GOT3 (cell line): ENCODE measurements at places on chromosomes 6 and 20.

- no peak for DNase-seq
These were observed 20.9 kb upstream of the VNN1 start for GRCh38 chr6:132734694-132735236.

DNA sequence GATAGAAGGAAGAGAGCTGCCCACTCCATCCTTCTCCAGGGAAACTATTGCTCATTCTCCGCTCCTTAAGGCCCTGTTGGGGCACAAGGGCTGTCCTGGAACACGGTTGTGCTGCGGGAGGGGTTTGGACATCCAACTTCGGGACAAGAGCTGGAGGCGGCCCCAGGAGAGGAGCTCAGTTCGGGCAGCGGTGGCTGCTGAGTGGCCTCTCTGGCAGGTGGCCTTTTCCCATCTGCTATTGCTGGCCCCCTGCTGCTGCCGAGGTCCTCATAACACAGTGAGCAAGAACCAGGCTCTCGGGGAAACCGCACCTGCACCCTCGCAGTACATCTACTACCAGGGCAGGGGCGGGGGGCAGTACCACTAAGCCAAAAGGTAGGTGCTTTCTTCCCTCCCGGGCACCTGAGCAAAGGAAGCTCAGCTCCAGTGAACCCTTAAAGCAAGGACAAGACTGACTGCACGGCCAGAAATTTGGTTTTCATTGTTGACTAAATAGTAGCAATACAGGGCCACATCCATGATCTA lies 63.7 kb downstream of the PSMG4 start:
- no peak for DNase-seq

DNA sequence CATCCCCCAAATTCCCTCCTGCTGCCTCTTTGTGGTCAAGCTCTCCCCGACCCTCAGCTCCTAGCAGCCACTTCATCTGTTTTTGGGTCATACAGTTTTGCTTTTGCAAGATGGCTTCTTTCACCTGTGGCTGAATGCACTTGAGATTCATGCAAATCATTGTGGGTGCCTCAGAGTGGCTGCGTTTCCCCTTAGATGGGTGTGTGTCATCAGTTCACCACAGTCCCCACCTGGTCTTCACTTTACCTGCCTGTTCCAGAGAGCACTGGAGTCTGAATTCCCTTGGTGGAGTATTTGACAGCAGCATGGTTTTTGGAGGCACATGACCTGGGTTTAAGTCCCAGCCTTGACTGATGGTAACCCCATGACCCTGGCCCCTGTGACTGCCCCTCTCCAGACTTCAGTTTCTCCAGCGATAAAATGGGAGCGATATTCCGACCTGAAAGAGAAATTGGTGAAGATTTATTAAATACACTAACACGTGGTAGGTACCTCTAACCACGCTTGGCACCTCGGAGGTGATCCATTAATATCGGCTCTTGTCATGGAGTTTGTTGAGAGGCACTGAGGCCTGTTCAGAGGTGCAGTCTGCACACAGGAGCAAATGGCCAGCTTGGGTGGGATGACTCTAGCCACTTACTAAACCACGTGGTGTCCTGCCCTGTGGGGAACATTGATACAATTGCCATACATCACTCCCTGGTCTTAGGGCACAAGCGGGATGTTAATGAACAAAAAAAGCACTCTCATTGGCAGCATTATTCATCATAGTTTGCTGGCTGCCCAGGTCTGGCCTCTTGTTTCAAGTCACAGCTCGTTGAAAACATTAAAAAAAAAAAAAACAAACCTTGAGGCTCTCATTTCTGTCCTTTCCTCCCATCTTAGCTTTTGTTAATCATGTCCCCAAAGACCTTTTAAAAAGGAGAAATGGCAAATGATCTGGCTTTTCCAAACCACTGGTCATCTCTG lies 167.2 kb upstream of the KCNG1 start:
- DNase-seq: no peak

- no peak for DNase-seq
These were observed 59.6 kb upstream of the RNF24 start for GRCh38 chr20:4074877-4075455.

DNA sequence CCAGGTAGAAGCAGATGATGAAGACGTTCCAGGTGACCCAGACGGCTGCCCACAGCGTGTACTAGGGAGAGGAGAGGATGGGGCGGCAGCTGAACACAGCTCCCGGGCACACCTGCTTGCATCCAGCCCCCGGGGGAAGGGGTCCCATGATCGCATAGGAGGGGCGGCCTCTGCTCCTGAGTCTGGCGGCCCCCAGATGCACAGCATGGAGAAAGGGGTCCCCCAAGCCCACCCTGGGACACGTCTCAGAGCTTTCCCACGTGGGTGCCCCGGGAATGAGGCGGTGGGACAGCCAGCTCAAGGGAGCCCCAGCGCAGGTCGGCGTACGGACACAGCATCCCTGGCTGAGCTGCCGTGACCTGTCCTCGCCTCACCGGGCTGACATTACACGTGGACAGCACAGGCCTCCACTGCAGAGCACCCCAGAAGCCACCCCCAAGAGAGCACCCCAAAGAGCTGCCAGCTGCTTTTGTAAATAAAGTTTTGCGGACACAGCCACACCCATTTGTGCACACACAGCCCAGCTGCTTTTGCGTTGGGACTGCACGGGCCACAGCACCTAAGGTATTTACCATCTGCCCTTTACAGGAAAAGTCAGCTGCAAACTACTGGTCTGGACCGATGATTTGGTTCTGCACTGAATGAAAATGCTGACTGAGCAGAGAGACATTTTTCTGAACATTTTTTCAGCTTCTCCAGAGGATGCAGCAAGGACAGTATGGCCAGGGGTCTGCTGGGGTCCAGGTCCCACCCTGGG lies 5.2 kb downstream of the NKAIN4 start:
- no peak for DNase-seq

- no peak for DNase-seq
These were observed 4.1 kb downstream of the ZC3H12D start for GRCh38 chr6:149480502-149481280.

GRCh38 chr20:63064745-63065711 lies 58.3 kb upstream of the BHLHE23 start:
- DNase-seq: no peak

DNA sequence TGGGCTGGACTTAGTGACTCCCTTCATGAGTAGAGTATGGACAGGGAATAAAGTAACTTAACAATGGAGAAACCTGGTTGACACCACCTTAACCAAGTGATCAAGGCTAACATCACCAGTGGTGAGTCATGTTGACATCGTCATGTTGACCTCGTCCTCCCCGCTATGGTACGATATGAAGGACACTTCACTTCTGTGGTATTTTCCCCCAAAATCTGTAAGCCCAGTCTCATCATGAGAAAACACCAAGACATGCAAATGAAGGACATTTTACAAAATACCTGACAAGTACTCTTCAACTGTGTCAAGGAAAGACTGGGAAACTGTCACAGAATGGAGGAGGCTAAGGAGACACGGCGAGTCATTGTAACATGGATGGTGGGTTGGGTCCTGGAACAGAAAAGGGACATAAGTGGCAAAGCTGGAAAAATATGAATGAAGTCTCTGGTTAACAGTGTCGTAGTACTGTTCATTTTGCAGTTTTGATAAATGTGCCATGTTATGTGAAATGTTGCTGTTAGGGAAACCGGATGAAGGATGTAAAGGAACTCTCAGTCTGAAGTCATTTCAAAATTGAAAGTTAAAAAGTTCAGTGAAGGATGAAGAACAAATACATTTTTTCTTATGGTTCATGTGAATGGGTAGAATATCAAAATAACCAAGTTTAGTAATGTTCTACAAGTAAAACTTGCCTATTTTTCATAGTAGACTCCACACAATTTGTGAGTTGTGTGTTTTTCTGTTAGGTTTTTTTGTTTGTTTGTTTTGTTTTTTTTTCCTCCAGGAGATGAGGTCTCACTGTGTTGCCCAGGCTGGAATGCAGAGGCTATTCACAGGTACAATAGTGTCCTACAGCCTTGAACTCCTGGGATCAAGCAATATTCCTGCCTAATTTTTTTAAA lies 247.5 kb downstream of the TMEM242 start:
- no peak for DNase-seq

GRCh38 chr6:21715180-21715579 lies 121.6 kb downstream of the SOX4 start:
- DNase-seq: no peak

GRCh38 chr20:22214296-22214695 lies 370.1 kb downstream of the FOXA2 start:
- DNase-seq: no peak

DNA sequence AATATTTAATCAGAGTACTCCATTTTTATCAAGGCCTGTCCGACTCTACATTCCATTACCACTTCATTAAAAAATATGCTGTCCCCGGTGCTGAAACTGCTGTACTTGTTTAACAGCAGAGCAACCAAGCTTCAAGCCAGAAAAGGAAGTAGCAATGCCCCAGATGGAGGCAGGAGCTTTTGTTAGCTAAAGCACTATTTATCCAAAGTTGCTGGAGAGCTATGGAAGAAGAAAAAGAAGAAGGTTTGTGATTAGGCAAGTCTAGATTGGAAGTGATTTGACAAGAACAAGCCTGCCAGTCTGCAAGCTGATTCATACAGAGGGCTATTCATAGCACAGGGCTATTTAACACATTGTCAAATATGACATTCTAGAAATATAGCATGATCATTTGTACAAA lies 160.9 kb upstream of the SPTLC3 start:
- no peak for DNase-seq

DNA sequence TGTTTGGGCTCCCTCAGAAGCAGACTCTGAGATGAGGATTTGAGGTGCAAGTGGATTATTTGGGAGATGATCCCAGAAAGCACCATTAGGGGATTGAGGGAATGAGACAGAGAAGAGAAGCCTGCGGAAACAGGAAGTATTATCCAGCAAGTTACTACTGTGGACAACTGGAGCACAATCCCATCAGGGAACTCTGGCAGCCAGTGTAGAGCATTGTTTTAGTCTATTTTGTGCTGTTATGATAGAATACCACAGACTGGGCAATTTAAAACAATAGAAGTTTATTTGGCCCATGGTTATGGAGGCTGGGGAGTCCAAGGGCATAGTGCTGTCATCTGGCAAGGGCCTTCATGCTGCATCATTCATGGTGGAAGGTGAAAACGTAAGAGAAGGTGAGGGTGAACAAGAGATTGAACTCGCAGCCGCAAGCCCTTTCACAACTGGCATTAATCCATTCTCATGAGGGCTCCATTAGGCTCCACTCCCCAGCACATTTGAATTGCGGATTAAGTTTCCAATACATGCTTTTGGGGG lies 43.5 kb upstream of the SLC9A8 start:
- DNase-seq: no peak

DNA sequence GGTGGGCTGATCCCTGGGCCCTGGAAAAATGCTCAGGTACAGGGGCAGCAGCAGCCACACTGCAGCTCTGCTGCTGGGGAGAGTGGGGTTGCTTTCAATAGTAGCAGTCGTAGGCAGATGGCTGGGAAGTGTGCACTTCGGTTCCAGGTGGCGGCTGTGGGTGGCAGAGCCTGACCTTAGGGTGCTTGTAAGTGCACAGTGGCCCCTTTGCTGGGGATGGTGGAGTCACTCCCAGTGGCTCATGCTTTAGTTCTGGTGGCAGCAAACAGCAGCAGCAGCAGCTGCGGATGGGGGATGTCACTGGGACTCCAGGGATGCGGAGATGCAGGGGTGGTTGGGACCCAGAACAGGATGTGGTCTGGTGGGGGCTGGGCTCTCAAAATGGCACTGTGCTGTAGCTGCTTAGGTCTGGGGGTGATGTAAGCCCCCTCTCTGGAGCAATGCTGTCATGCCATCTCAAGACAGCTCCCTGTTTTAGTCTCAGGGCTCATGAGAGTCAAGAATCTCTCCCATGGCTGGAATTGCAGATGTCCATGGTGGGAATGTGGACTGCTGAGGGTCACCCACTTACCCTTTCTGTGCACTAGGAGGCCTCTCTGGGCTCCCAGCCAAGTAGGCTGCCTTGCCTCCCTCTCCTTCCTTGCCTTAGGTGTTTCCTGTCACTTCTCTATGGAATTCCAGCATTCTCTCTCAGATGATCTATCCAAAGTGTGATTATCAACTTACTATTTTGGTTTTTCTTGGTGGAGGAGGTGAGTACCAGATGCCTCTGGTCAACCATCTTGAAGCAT lies 146.7 kb upstream of the SLC22A23 start:
- DNase-seq: no peak

DNA sequence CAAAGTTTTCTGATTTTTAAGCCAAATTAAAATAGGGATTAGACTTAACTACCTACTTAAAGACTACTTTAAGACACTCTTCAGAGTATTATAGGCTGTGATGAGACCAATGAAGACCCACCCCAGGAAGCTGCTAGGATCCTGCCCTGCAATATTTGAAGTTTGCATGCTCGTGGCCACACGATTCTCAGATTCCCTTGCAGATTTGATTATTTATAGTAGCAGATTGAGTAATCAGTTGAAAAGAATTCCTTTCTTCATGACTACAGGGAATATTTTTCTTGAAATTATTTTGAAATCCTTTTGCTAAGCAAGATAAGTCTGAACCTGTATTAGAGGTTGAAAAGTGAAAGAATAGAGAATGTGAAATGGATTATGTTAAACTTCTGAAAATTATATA lies 122.3 kb downstream of the B3GAT2 start:
- no peak for DNase-seq

- DNase-seq: no peak
These were observed 1.2 kb upstream of the MYCT1 start for GRCh38 chr6:152696522-152696921.

GRCh38 chr20:57124366-57124765 lies 142.1 kb downstream of the BMP7 start:
- no peak for DNase-seq

- DNase-seq: no peak
These were observed 137.5 kb downstream of the NRN1 start for GRCh38 chr6:5869261-5869660.

- DNase-seq: no peak
These were observed 71.2 kb downstream of the LY86 start for GRCh38 chr6:6659600-6660327.

DNA sequence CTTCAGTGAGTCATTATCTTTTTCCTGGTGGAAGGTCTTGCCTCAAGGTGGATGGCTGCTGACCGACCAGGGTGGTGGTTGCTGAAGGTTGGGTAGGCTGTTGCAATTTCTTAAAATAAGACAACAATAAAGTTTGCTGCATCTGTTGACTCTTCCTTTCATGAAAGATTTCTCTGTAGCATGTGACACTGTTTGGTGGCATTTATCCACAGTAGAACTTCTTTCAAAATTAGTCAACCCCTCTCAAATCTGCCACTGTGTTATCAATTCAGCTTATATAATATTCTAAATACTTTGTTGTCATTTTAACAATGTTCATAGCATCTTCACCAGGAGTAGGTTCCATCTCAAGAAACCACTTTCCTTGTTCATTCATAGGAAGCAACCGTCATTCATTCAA lies 66.8 kb upstream of the ATXN1 start:
- DNase-seq: no peak
